Natural killer cell treated with Interleukin-12 subunit alpha and Interleukin-12 subunit beta and Interleukin-15 and Interleukin-18, amount 100 ng/mL, for 72 hours (primary cell): ENCODE measurements at places on chromosomes 11 and 22. TPM values are rescaled to one million over a fixed set of nuclear protein-coding genes. Genes with fewer than 3 reads are reported as not detected.

DNA sequence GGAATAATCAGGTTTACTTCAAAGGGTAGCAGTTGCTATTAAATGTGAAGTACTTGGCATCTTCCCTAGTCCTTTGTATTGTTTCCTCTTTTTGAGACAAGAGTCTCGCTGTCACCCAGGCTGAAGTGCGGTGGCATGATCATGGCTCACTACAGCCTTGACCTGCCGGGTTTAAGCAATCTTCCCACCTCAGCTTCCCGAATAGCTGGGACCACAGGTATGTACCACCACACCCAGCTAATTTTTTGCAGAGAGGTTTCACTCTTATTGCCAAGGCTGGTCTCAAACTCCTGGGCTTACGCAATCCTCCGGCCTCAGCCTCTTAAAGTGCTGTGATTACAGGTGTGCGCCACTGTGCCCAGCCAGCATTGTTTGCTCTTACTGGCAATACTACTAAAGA, 36.2 kb upstream of the RAPSN start:
- peaks cover 10% of the 10 kb centered on the region for H3K4me1 ChIP-seq
- DNase-seq = no peak
- H3K36me3 ChIP-seq = peaks cover 28% of the 10 kb centered on the region
- no peak overlapping the region for H3K27ac ChIP-seq

- H3K27ac ChIP-seq = no peak overlapping the region
- no peak for DNase-seq
- H3K36me3 ChIP-seq = no peaks in the 10 kb centered on the region
- no peaks in the 10 kb centered on the region for H3K27me3 ChIP-seq
Measured at GRCh38 chr11:69661413-69661715, 13.8 kb downstream of the LTO1 start.

DNA sequence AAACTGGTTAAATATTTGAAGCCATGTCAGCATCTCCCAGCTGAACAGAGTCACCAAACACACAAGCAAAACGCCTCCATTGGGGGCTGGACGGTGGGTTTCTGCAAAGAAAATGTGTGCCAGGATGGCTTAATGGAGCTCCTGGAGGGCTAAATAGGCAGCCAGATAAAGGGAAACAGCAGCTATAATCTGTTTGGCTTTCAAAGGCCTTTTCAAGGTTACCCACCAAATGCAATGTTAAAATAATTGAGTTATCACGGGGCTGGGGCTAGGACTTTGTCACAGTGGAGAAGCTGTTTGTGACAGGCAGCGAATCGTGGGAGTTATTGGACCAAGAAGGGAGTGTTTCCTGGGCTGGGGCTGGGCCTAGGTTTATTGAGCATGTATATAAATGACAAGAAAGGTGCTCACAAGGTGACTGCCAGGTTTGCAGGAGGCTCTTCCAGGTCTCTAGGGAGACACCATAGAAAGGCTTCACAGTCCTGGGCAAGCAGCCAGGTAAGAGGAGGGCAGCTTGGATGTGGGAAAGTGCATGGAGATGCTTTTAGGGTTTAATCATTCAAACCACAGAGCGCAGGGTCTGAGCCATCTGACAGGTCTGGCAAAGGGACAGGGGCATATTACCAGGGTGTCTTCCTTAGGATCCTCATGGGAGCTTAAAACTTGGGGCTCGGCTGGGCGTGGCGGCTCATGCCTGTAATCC, 28.3 kb downstream of the GRIK4 start:
- no peak for DNase-seq
- H3K4me3 ChIP-seq = no peak overlapping the region
- H3K36me3 ChIP-seq = no peaks in the 10 kb centered on the region

DNA sequence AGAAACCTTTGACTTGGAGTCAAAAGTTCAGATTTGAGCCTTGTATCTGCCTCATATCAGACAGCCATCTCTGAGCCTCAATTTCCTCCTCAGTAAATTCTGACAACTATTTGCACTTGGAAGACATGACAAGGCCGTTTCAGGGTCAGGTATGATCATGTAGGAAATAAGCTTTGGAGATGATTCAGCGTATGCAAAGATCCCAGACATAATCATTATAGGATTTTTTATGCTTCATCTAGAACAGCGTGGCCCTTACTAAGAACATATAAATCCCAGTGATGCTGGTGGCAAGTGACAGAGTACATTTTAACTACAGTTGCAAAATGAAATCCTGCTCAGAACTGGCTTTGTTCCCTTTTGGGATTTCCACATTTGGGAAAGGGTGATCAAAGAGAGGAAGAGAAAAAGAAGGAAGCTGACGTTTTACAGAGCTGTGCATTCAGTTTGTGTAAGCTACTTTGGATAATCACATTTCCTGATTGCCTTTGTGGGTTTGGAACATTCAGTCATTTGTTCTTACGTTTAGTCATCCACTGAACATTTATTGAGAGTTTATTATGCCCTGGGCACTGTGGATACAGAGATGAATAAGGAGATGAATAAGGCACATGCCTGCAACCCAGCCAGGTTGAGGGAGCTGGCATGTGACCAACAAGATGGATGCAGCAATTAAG, 81.9 kb upstream of the HEPHL1 start:
- DNase-seq = no peak
- H3K4me1 ChIP-seq = no peaks in the 10 kb centered on the region
- no peak overlapping the region for H3K27ac ChIP-seq
- no peak overlapping the region for H3K4me3 ChIP-seq
- peaks cover 12% of the 10 kb centered on the region for H3K27me3 ChIP-seq

The MS4A3 gene
- total RNA-seq = 0.50 TPM

The INTS4 gene
- total RNA-seq = 67.2 TPM

The MUC6 gene
- total RNA-seq = not detected

The CSRP3 gene
- total RNA-seq = not detected
